Activated CD4-positive, alpha-beta T cell treated with anti-CD3 and anti-CD28 coated beads for 4 hours (primary cell): ENCODE measurements at places on chromosomes 4 and X.

DNA sequence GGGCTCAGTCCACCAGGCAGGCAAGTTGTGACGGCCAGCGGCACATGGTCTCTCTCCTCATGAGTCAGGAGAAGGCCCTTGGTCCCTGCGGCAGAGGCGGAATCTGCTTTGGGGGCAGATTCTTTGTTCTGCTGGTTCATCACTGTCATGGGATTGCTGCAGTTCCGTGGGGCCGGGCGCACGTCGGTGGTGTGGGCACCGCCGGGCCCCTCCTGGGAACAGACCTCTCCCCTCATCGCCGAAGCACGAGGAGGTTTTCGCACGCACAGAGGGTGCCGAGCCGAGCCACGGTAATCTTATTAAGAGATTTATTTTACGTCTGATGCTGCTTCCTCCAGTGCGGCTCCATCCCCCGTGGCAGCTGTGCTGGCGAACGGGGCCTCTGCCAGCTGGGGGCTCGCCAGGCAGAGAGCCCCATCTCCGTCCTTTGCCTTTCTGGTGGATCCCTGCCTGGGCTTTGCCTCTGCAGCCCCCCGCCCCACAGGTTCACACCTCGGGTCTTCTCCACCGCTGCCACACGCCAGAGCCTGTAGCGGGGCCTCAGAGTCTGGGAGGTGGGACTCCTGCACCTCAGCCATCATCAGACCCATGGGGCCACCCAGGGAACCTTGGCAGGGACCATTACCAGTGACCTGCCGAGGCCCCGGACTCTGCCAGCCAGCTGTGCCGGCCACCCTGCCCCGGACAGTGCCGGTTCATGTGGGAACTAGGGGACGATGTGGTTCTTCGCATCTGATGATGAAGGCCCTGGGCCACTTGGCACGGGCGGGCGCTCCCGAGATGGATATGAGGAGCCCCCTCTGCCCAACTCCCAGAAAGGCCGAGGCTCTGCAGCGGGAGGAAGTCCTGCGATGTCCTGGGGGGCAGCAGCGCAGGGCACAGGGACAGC lies 86.7 kb upstream of the NKX1-1 start:
- DNase-seq = no peak

DNA sequence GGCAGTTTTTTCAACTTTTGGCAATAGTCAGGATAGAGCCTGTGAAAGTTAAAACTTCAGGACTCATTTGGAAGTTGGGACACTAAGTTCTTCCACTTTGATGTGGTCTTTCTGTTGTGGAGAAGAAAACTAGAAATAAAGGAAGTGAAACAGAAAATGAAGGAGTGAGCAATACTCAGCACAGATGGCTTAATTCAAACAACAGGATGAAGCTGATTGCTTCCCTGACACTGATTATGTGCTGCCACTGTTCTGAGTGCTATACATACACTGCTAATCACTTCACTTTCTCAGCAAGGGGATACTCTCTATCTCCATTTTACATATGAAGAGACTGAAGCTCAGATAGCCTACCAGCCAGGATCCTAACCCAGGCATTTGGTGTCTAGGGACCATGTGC lies 235.1 kb upstream of the CPEB2 start:
- no peak for DNase-seq

- DNase-seq = no peak
Observed at GRCh38 chr4:87321888-87322287, 794 bp downstream of the HSD17B13 start.

DNA sequence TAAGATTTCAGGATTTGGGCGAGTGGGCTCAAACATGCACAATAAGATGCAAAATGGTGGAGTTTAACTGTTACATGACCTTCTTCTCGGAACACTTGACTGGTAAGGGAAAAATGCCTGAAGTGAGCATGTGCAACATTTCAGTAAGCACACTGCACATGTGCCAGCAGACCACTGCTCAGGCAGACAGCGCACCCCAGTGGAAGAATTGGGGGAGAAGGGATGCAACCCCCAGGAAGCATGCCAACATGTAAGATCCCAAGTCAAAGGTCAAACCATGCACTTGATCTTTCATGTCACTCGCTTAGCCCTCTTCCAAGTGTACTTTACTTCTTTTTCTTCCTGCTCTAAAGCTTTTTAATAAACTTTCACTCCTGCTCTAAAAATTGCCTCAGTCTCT lies 256.3 kb downstream of the CENPC start:
- no peak for DNase-seq

GRCh38 chrX:153226344-153227185 lies 47.5 kb downstream of the MAGEA1 start:
- no peak for DNase-seq

DNA sequence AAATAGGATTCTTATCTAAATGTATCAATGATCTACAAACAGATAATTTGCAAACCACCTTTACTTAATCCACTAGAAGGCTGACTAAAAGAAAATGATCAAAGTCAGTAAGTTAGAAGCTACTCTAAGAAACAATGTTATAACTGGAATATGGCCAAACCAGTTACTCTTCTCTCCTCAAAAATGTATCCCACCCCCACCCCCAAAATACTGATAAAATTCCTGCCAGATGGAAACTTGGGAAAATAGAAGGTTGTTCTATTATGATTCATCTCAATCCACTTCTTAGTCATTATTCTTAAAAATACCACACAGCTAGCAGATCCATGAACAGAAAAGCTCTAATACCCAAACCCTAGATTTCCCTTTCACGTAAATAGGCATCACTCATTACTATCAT lies 206.4 kb downstream of the KLHL13 start:
- DNase-seq = no peak

DNA sequence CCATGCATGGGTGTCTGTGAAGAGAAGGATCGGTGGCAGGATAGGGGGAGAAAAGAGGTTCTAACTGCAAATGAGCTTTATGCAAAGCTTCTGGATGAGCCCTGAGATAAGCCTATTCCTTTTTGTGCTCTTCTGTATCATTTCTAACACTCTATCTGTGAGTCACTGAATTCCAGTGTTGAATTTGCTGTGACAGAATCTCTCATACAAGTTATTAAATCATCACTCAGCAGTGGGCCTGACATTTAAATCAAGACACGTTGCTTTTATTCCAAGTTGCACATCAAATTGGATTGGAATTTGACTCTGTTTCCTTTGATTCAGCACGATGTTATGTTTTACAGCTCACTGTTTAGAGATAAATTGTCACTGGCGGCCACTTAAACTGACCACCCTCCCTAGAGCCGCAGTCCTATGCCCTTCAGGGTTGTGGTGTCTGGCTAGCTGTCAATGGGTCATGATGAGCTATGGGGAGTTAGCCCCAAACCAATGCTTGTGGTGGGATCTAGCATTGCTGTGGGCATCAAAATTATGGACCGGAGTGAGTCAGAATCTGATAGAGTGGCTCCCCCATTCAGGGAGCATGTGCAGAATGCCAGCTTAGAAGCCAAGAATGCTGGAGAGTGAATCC lies 42.7 kb downstream of the LHFPL1 start:
- no peak for DNase-seq
